NCI-H2107 (cell line): ENCODE measurements at places on chromosomes 1 and 21.

DNA sequence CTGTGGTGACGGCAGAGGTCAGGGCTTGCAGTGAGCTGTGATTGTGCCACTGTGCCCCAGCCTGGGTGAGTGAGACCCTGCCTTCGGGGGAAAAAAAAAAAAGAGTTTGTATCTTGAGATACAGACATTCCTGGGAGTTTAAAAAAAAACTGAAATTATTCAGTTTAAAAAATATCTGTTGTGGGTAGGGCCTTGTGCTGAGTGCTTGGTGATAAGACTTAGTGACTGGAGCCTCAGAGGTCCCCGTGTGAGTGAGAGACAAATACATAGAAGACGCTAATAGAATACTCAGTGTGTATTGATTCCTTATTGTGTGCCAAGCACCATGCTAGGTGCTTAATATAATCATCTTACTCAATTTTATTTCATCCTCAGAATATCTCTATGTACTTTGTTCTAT lies 22.7 kb downstream of the DDI2 start:
- no peak for DNase-seq

GRCh38 chr1:227841096-227841495 lies 25.6 kb downstream of the PRSS38 start:
- DNase-seq: no peak

DNA sequence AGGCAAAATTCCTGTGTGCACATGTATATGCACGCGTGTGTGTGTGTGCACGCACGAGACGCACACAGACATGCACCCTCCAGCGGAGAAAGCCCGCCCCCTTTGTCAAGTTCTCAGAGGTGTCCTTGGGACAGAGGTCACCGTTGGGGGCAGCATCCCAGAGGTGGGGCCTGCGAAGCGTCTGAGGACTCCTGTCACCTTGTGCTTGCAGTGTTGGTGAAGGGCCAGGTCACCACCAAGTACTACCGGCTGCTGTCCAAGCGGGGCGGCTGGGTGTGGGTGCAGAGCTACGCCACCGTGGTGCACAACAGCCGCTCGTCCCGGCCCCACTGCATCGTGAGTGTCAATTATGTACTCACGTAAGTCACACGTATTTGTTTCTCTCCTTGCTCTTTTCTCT lies 42.6 kb downstream of the SIM2 start:
- DNase-seq: no peak

DNA sequence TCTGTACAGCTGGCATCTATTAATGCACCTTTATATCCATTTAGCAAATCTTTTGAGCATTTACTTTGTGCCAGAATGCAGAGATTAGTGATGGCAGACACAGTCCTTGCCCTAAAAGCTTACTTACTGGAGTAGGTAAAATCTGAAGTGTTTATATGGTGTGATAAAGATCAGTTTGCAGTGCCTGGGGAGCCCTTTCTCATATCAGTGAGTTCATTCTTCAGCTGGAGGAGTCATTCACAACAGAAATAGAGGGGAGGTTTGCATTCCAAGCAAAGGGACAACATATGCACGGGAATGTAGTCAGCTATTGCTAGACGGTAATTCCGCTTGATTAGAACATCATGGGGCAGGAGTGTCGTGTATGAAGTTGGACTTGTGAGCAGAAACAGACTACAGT lies 8.4 kb downstream of the SLC35F3 start:
- no peak for DNase-seq

GRCh38 chr21:24163539-24163938 lies 1443.7 kb downstream of the MRPL39 start:
- no peak for DNase-seq

DNA sequence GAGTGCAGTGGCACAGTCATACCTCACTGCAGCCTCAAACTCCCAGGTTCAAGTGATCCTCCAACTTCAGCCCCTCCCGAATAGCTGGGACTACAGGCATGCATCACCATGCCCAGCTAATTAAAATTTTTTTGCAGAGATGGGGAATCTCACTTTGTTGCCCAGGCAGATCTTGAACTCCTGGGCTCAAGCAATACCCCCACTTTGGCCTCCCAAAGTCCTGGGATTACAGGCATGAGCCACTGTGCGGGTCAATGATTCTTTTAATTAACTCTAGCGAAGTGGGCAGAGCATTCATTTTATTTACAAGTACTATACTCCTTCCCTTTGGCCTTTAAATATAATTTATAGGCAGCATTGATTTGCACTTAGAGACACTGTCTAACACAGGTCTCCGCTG lies 2.5 kb upstream of the OTUD3 start:
- no peak for DNase-seq

GRCh38 chr1:192516776-192517297 lies 58.7 kb upstream of the RGS1 start:
- no peak for DNase-seq

- no peak for DNase-seq
Observed at GRCh38 chr1:160326418-160326817, 16.6 kb downstream of the COPA start.

GRCh38 chr1:24345334-24345733 lies 26.2 kb downstream of the GRHL3 start:
- no peak for DNase-seq

GRCh38 chr1:116919802-116920201 lies 10.1 kb downstream of the PTGFRN start:
- DNase-seq: no peak

DNA sequence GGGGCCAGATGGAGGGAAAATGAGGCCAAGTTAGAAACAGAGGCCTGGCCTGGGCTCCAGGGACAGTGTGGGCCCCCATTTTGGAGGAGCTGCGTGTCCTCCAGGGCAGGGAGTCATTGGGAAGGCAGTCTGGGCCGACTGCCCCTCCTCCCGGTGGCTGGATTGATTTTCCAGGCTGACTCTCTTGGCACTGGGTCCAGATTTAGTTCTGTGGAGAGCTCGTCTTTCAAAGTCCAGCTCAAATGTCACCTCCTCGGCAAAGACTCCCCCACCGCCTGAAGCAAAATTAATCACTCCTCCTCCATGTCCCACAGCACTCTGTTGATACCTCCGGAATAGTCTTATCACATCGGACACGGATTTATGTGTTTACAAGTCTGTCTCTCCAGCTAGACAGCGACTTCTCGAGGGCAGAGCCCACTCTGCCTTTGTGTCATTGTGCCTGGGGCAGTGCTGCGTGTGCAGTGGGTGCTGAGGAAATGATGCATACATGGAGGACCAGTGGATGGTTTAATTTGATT lies 175.1 kb downstream of the CAMTA1 start:
- no peak for DNase-seq

GRCh38 chr1:213273546-213273945 lies 222.5 kb downstream of the RPS6KC1 start:
- DNase-seq: no peak

DNA sequence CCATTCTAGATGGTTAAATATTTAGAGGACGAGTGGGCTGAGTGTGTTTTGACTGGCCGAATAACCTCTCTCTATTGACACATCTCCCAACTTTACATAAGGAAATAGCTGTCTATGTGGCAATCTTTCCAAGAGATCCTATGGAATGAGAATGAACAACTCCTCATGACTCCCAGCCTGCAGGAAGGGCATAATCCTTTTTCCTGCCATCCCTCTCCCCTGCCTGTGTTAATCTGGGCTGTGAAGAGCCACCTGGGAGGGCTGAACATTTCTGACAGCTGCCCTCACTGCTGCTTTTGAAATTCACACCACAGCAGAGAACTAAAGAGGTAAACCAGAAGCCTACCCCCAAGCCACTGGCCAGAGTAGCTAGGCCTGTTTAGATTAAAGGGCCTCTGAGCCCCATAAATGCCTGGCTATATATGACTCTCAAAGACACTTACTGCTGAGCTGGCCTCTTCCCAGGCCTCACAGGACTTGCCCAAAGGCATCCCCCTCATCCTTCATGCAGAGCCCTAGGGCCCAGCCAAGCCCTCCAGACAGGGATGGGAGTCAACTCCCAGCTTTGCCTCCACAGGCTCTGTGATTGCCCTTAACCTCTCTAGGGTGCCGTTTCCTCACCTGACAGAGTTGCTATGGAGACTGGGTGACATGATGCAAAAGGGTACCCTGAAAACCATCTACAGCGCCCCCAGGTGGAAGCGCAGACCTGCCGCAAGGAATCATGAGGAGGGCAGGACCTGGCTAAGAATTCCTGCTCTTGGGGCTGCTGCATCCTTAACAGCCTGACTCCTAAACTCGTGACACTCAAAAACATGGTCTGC lies 42.0 kb upstream of the LDLRAP1 start:
- no peak for DNase-seq

GRCh38 chr1:59485171-59485570 lies 188.3 kb downstream of the FGGY start:
- no peak for DNase-seq

DNA sequence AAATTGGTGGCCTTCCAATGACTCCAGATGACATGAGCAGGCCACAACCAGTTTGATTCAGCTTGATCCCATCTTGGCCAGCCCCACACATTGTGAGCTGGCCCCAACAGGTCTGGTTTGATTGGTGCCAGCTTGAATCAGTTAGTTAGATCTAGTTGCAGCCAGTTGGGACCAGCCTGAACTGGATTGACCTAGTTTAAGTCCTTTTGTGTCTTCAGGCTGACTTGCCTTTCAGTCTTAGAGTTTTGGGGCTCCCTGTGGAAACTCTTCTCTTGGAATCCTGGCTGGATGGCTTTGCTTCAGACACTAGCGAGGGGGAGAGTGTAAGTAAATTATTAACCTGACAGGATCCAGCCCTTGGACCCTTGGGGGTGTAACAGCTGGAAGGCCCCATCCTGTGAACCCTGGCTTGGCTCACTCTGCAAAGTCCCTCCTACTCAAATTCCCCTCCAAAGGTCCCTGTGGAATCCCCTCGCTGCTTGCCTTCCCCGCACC lies 36.2 kb upstream of the POU3F1 start:
- no peak for DNase-seq

DNA sequence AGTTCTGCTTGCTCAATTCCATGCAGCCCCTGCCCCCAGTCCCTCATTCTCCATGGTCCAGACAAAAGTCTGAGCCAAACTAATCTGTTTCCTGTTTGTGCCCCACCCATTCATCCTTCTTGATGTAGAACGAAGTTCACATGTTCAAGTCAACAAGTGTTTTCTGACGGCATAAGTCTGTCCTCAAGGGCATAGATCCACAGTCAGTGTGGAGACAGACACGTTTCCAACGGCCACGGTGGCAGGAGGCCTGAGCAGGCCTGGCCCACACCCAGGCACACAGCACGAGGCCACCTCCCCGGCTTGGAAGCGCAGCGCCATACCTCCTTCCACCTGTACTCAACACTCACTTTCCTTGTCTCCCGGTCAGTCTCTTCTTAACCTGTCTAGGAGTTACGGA lies 16.1 kb downstream of the ADORA1 start:
- no peak for DNase-seq

DNA sequence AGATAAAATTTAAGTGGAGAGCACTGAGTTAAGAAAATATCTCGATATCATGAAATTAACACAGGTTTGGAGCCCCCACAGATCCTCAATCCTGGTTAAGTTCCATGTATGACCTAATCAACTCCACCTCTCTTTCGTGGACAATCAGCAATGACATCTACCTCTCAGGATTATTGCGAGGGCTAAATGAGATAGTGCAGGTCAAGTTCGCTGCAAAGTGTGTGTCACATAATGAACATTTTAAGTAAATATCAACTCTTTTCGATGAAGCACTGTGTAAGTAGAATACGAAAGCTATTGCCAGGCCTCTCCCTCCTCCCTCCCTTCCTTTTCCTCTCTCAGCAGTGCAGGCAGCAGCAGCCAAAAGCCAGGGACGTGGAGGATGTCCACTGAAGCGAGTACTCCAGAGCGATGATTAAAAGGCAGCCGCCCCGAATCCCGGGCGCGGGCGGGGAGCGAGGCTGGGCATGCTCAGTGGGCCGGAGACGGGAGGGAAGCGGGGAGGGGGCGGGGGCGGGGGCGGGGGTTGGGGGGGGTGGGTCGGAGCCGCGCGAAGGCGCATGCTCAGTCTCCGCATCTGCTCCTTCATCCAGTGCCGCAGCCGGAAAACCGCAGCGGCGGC lies at the start of gene CAMSAP2:
CAMSAP2 (plus strand) TSS at position 567 of the 622 bp plus-strand sequence. CDS start 935 bp downstream, outside the sequence.
- DNase-seq: peak; percentile 91

DNA sequence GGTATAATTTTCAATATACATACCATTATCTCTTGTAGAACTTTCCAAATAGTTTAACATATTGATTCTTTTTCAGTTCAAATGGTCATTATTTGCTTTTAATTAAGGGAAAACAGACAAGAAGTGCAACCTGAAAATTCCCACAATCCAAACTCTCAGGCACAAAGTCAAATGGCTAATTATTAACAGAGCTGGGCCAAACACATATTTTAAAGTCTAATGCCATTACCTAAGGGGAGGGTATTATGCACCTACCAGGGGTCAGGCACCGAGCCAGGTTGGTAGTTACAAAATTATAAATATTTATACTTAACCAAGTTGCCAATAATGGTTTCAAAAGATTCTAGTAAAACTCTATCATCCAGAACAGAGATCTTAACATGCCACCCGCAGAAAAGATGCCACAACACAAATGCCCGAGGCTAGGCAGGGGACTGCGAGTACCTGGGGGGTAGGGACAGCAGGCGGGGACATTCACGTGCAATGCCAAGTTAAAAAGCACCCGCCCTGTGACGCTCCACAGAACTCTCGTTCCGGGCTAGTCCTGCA lies 15.0 kb downstream of the LBR start:
- DNase-seq: no peak

DNA sequence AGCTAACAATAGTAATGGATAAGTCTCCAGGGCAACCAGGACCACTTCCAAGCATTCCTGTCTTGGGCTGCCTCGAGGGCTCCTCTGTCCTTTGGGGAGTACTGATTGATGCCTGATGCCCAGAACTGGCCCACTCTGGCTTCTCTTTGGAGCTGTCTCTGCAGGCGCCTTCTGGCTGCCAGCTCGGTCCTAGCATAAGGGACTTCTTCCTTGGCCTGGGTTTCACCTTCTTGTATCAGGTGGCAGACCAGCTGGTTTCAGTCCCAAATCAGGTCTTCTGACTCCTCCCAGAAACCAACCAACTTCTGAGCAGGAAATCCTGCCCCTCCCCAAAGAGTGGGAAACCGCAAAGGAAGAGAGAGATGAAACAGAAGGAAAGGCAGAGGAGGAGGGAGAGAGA lies 10.6 kb downstream of the G0S2 start:
- DNase-seq: no peak

DNA sequence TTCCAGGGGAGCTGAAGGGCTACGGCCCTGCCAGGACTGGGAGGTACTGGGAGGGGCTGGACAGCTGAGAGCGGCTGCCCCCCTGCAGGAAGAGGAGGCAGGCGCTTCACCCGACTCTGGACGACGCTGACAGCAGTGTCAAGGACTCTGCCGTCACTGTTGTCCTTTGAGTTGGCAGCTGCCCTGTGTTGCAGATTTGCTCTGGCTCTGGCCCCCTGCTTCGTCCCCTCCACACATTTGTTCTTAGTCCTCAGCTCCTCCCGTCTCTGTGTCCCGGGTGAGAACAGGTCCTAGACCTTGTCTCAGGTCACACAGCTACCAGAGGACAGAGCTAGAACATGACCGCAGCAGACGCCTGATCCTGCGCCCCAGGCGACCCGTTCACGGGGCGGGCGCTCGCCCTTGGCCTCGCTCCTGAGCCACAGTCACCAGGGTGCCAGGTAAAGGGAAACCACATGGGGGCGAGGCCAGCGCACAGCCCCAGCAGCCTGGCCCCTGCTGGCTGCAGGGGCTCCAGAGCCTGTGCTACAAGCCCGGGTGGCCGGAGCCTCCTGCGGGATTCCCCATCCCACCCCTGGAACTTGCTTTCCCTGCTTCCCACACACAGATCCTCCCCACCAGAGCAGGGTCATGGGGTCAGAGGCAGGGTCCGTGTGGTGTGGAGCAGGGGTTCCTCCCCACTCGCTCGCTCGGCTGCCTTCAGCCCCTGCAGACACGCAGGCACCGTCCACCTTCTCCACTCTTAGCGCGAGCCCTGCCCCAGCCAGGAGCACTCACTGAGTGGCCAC lies 10.7 kb upstream of the NPHP4 start:
- no peak for DNase-seq

- no peak for DNase-seq
Observed at GRCh38 chr1:63124666-63125191, 197.6 kb upstream of the FOXD3 start.
